Activated CD8-positive, alpha-beta T cell treated with anti-CD3 and anti-CD28 coated beads for 36 hours (primary cell): ENCODE measurements at places on chromosomes 7 and 10.

DNA sequence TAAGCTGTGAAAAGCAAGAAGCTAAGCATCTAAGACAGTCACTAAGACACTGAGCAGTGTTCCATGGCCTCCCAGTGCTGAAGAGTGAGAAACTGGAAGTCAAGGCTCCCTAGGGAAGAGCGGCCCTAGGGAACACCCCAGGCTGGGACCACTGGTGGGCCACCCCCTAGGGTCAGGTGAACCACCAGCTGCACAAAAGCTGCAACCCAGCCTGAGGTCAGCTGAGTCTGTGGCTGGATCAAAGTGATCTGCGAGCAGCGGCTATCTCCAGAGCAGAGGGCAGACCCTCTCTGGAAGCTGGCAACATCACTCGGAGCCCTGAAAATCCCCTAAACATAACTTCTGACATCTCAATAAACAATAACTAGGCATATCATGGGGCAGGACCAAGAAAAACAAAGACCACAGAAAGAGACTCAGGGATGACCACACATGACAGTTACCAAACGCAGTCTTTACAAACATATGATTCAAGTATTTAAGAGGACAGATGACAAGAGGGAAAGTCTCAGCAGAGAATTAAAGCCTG is 125.8 kb downstream of the DLG5 start:
- DNase-seq: no peak

- DNase-seq: peak; percentile 65
Measured at GRCh38 chr10:52779541-52780390, 7.2 kb upstream of the MBL2 start.

GRCh38 chr10:17523917-17524316 is 69.5 kb upstream of the ST8SIA6 start:
- no peak for DNase-seq

- DNase-seq: no peak
Measured at GRCh38 chr7:130329681-130330080, 14.9 kb upstream of the CPA5 start.

DNA sequence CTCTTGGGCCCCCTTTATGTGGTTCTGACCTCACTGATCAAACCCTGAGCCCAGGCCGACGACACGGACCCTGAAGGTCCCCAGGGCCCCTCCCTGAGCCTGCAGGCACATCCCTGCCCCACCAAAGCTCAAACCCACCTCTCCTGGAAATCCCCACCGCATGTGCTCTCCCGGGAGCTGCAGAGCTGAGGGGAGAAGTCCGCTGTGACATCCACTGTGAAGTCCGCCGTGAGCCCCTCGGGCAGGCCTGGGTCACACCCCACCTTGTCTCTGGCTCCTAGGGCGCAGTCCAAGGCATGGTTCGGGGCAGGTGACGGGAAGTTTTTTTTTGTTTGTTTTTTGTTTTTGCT is 100.2 kb downstream of the MICALL2 start:
- DNase-seq: no peak

GRCh38 chr7:155899596-155899995 is 87.3 kb upstream of the SHH start:
- DNase-seq: no peak

DNA sequence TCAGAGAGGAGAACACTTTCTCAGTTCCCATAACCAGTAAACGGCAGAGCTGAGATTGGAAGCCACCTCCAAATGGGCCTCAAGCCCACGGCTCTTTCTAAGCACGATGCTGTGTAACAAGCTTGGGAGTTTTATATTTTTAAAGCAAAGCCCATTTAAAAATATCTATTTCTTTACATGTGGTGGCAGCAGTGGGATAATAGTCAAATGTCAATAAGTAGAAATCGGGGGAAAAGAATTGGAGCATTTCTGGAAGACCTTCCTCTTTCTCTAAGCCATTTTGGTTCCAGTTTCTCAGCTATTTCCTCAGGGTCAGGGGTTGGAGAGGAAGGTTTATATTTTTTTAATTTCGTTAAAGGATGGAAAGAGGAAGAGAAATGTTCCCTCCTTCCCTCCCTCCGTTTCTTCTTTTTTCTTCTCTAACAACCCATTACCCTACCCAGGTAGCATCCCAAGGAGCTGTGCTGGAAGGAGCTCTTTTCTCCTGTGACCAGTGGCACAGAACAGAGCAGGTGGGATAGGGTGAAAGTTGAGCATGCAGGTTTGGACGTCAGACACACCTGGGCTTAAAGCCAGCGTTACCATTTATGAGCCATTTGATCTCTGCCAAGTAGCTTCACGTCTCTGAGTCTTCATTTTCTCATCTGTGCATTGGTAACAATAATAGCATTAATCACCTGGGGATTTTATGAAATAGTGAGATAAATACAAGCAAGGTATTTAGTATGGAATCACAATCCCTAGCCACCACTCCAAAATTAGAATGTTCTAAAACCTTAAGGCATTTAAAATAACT is 515.7 kb downstream of the RPS24 start:
- DNase-seq: no peak

- no peak for DNase-seq
Measured at GRCh38 chr7:82049442-82049841, 279.6 kb upstream of the HGF start.

- no peak for DNase-seq
Measured at GRCh38 chr10:87866412-87866974, 3.1 kb downstream of the PTEN start.

GRCh38 chr7:27302590-27302989 is 60.0 kb downstream of the EVX1 start:
- no peak for DNase-seq

DNA sequence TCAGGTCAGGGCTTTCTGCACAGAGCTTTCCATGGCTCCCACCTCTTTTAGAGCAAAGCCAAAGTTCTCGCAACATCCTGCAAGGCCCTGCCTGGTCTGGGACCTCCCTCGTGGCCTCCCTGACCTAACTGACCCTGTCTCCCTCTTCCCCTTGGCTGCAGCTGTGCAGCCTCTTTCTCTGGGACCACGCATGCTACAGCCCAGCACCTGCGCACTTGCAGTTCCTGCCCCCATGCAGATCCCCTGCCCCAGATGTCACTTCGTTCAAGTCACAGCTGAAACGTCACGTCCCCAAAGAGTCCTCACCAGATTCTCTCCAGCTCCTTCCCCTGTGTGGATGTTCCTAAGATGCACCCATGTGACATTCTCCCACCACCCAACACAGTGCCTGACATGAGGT is 61.2 kb upstream of the ZNF716 start:
- no peak for DNase-seq

GRCh38 chr10:110744782-110745181 is 100.6 kb downstream of the RBM20 start:
- no peak for DNase-seq

GRCh38 chr7:142478479-142479220 is 220.8 kb upstream of the PRSS58 start:
- peak; percentile 41 for DNase-seq

DNA sequence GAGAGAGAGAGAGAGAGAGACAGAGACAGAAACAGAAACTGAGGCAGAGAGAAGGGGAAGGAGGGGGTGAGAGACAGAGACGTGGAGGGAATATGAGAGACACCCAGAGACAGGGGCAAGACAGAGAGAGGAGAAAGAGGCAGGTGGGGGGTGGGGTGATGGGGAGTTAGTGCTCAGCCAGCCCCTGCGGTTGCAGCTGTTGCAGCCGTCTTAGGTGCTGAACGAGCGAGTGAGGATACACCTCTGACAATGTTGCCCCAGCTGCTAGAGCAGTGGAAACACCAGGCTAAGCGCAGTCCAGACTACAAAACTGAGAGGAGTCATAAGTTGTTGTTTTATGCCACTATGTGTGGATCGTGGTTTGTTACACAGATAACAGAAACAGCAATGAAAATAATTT is 328.2 kb upstream of the SHH start:
- DNase-seq: no peak

DNA sequence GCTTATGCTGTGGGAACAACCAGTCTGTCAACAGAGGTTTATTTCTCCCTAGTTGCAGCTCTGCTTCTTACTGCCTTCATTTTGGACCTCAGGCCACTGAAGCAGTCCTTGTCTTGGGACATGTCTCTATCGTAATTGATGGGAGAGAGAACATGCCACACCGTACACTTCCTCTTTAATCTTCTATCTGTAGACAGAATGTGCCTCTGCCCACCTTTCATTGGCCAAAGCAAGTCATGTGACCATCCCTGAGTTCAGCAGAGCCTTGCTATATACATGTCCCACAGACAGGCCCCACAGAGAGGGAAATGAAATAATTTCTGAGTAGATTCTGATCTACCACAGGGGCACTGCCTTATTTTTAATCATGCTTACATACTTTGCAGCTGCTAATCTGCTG is 98.0 kb downstream of the KCND2 start:
- DNase-seq: no peak

GRCh38 chr7:117800406-117800805 is 72.8 kb downstream of the CTTNBP2 start:
- no peak for DNase-seq

- no peak for DNase-seq
Measured at GRCh38 chr10:113317489-113317888, 235.4 kb upstream of the HABP2 start.

- DNase-seq: no peak
Measured at GRCh38 chr7:11753433-11753832, 78.6 kb downstream of the THSD7A start.

- no peak for DNase-seq
Measured at GRCh38 chr10:5634918-5635317, 31.5 kb downstream of the ASB13 start.

DNA sequence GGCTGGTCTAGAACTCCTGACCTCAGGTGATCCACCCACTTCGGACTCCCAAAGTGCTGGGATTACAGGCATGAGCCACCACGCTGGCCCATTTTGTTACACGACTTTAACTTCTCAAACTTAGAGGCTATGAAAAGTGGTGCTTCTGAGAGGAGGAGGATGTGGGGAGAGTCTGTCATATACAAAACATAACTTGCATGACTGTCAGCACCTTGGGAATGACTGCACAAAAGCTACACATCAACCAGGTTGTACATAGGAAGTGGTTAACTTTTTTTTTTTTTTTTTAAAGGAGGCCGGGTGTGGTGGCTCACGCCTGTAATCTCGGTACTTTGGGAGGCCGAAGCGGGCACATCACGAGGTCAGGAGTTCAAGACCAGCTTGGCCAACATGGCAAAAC is 43.4 kb upstream of the GSDME start:
- no peak for DNase-seq

GRCh38 chr7:80481196-80481884 is 30.5 kb downstream of the GNAT3 start:
- no peak for DNase-seq

- DNase-seq: no peak
Measured at GRCh38 chr7:157593541-157593940, 256.7 kb downstream of the DNAJB6 start.

DNA sequence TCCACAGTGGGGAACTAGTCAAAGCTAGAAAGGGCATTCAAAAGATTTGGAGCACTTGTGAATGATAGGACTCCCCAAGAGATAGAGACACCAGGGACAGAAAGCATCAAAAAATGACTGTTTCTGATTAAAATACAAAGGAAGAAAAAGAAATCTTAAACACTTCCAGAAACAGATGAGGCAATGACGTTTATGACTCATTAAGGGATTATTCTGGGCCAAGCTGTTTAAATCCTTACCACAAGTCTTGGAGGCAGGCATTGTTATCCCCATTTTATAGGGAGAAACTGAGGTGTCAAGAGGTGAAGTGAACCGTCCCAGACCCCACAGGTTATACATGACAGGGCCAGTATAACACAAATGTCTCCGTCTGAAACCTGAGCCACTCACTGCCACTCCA is 68.3 kb upstream of the AMPH start:
- DNase-seq: no peak

- no peak for DNase-seq
Measured at GRCh38 chr7:150963707-150964559, 14.2 kb downstream of the KCNH2 start.

GRCh38 chr7:88132725-88133124 is 87.1 kb downstream of the SRI start:
- DNase-seq: no peak

- no peak for DNase-seq
Measured at GRCh38 chr10:77289027-77289501, 348.5 kb downstream of the KCNMA1 start.

- DNase-seq: no peak
Measured at GRCh38 chr10:125116041-125116649, 44.2 kb downstream of the CTBP2 start.

GRCh38 chr10:114100848-114101741 is 57.4 kb downstream of the ADRB1 start:
- DNase-seq: peak; percentile 36

- DNase-seq: no peak
Measured at GRCh38 chr7:72781161-72781560, 46.8 kb downstream of the TYW1B start.

- peak; percentile 24 for DNase-seq
Measured at GRCh38 chr7:29879609-29880008, 73.3 kb downstream of the WIPF3 start.

GRCh38 chr7:65503434-65504152 is 129.9 kb downstream of the ZNF92 start:
- no peak for DNase-seq

GRCh38 chr10:111200505-111201186 is 123.8 kb downstream of the ADRA2A start:
- no peak for DNase-seq

DNA sequence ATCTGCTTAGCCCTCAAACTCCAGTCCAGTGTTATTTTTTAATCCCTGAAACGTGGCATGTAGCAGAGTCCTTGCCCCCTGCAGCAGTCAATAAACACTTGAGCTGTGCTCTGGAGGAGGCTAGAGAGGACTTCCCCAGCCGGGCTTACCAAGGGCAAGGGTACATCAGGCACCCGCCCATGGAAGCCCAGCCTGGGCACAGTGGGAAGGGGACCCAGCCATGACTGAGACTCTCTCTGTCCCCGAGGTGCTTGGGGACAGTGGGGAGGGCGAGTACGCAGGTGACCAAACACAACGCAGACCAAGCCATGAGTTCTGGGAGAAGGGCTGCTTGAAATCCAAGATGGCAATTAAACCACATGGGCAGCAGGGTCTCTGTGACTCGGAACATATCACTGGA is 45.2 kb downstream of the EBF3 start:
- no peak for DNase-seq
